ENCODE measurements at places on chromosomes 16 and 17.

DNA sequence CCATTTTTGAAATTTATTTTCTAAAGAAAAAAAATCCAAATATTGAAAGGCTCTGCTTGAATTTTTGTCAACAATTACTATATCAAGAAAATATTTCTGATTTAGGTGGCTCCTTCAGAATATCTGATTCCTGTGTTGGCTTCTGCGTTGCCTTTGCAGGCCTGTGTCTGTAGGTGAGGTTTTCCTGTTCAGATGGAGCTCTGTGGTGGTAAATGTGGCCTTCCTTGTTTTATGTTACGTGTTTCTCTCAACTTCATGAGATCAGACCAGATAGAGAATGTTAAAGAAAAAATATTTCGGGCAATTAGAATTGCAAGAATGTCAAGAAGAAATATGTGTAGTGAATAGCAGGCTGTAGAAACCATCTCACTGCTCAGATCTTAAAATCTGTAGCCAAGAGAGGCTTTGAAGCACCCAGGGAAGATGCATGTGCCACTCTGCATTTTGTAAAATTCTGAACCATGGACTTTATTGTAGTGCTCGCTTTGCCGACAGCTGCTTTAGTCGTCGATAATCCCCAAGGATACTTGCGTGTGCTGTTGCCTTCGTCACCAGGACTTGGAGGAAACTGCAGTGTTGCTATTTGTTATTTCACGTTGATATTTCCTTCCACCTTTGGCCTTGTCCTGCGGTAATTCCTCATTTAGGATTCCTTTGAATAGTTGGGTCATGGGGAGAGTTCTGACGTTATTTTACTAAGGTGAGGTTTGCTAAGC lies 69.9 kb downstream of the RPTOR start:
- DNase-seq = no peak

GRCh38 chr17:30975042-30975820 lies 4.4 kb downstream of the RNF135 start:
- no peak for DNase-seq

DNA sequence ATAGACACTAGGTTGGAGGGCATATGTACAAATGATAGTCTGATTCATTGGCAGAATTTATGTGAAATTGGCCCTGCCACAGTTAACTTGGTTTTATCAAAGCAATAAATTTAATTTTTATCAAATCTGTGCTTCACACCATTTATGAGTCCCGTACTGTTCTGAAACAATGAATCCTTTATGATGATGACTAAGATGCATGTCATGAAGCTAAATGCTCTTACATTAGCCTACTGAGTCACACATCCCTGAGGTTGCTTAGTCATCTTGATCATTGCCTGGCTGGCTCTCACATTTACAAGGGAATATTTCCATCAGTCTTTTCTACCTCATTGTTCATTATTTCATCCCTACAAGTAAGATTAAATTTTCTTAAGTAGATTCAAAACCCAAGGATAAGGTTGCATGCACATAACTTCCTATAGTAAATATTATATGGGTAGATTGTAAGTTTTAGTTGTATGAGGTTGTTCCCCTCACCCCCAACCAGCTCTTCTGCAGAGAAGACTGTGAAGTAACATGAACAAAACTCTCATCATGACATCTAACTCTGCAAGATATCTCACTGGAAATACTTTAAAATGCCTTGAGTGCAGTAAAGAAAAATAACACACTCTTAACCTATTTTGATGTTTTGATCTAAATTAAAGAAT lies 170.7 kb downstream of the CYB561 start:
- DNase-seq = no peak

- DNase-seq = no peak
Measured at GRCh38 chr16:85746460-85747215, 4.3 kb downstream of the C16orf74 start.

- DNase-seq = no peak
Measured at GRCh38 chr17:4839965-4840892, 7.1 kb downstream of the MINK1 start.

DNA sequence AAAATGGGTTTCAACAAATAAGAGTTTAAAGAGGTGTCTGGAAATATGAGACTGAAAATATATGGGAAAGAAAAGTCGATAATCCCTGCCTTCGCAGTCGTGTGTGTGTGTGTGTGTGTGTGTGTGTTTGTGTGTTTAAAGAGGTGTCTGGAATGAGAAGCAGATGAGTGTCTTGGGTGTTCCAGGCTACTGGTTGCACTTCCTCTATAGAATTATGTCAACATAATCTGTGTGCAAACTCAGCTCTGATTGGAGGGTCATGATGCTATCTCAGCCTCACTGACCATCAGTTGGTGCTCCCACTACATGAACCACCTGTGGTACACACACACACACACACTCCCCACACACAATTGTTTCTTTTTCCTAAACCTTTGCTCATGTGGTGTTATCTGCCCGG lies 347.3 kb downstream of the NPIPA8 start:
- no peak for DNase-seq

- DNase-seq = no peak
Measured at GRCh38 chr17:27244011-27244410, 49.9 kb upstream of the WSB1 start.

GRCh38 chr17:58333736-58334207 lies 5.2 kb upstream of the TSPOAP1 start:
- no peak for DNase-seq

DNA sequence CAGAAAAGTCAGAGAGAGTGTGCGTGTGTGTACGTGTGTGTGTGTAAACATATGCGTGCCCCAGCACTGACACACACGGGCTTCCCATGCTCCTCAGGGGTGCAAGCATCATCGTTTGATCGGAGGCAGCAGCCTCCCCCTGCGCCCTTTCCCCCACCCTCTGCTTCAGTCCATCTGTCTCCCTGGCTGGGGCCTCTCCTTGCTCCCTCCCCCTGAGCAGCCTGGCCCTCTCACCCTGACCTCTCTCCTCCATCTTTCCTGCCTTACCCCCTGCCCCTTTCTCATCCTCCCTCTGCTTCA lies 4.4 kb downstream of the STX1B start:
- DNase-seq = no peak

DNA sequence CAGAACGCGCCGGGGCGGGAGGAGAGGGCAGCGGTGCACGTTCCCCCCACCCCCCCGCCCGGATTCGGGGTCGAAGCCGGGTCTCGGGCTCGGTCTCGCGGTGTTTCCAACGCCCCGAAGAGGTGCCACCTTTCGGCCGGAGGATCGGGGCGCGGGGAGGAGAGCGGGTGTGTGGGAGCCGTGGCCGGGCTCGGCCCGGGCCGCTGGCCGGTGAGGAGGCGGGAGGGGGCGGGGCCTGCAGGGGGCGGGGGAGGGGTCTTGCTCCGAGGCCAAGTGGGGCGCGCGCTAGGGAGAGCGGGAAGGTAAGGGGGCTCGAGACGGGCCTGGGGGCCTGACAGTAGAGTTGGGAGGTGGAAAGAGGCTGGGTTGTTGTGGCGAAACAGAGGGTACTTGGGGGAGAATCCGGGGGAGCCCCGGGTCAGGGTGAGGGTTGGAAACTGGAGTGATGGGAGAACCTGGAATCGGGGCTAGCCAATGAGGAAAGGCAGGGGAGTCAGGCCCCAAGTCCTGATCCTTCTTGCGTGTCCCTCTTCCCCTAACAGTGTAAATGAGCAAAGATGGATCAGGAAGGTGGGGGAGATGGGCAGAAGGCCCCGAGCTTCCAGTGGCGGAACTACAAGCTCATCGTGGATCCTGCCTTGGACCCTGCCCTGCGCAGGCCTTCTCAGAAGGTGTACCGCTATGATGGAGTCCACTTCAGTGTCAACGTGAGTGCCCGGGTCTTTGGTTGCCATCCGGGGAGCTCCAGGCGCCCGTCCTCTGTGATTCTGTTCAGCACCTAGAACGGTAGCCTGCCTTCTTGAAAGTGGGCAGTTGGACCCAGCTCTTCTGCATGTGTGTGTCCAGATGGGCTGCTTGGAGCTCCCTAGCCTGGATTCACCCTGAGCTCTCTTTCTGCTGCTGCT lies 873 bp downstream of the SETD1A start:
- no peak for DNase-seq

DNA sequence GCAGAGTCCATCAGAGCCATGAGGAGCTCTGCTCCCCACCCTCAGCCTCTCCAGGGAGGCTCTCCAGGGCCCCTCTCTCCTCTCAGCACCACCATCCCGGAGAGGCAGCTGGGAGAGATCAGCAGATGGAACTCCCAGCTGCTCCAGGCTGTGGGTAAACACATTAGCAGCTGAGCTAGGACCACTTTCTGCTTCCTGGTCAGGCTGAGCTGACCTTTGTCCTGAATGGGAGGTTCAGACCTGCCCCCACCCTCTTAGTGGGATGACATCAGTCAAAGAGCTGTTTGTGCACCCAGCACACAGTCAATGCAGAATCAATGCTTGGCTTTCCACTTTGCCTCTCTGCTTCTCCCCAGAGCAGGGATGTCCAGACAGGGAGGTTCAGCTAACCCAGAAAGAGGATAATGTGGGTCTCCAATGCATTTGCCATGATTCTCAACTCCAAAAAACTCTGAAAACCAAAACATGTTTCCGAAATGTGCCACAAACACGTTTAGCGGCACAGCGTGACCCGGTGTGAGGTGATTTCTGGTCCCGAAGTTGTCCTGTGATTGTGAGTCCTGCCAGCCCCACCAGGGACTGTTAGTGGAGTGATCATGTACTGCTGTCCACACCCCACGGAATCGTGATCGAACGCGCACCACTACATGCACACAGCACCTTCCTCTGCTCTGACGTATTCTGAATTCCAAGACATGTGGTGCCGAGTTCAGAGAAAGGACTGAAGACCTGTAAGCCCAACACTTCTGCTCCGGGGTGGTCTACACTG lies 6.7 kb downstream of the GPR142 start:
- DNase-seq = no peak

DNA sequence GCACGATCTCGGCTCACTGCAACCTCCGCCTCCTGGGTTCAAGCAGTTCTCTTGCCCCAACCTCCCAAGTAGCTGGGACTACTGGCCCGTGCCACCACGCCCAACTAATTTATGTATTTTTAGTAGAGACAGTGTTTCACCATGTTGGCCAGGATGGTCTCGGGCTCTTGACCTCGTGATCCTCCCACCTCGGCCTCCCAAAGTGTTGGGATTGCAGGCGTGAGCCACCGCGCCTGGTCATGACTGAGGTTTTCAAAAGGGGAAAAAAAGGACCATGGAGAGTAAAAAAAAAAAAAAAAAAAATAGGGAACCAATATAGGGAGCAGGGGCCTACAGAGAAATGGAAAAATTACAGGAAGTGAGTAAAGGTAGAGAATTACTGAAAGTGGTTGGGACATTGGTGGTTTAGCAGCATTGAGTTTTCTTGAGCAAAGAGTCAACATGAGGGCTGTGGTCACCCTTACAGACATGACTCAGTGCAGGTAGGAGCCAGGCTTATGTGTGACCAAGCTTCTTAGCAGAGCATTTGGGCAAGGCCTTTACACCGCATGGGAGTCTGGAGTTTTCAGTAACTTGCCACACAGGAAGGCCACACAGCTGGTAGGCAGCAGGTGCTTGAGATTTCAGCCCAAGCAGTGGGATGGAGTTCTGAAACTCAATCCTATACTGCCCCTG lies 447.3 kb downstream of the HS3ST3B1 start:
- no peak for DNase-seq

DNA sequence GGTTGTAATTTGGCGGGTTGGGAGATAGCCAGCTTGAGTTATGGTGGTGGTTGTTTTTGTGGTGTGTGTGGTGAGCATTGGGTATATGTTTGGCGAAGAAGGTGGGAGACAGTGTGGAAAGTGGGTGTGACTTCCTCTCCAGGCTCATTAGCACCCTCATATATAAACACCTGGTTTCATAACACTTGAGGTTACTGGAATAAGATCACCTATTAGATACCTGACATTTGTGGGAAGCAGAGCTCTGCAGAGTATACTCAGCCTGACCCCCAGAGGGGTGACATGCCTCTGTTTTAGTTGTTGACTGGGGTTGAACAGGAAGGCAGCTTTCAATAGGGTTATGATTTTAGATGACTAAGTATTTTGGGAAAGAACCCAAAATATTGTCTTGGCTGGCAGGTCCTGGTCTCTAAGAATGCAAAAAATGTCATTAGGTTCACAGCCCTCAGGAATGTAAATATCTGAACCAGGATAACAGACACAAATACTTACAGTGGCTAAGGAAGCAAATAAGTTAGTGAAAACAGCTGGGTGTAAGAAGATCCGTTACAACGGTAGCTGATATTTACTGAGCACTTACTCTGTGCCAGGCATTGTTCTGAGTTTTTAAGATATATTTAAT lies 18.3 kb upstream of the EFCAB13 start:
- no peak for DNase-seq

DNA sequence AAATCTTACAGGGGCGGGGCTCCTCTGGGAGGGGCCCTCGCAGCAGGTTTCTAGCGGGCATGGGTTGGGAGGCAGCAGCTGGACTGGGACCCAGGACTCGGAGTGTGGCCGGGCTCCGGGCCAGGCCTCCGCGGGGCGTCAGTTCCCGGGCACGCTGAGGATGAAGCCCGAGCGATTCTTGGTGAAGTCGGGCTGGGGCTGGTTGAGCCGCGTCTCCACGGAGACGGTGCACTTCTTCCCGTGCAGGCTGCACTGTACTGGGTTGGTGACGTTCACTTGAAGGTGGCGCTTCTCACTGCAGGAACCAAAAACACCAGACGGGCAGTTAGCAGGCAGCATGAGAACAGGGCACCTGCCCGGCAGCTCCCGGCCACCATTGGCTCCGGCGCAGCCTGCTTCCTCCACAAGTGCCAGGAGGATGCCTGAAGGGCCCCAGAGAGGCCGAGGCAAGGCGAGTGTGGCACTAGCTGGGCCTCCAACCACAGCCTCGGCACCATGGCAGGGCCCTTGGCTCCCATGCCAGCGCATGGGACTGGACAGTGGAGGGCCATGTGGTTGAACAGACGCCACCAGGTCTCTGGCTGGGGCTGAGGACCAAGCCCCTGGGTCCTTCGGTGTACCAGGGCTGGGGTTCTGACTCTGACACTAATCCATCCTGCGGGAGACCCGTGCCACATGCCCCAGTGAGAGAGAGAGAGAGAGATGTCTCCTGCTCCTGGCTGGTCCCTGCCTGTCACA lies 8.0 kb downstream of the CDK5R1 start:
- DNase-seq = no peak

DNA sequence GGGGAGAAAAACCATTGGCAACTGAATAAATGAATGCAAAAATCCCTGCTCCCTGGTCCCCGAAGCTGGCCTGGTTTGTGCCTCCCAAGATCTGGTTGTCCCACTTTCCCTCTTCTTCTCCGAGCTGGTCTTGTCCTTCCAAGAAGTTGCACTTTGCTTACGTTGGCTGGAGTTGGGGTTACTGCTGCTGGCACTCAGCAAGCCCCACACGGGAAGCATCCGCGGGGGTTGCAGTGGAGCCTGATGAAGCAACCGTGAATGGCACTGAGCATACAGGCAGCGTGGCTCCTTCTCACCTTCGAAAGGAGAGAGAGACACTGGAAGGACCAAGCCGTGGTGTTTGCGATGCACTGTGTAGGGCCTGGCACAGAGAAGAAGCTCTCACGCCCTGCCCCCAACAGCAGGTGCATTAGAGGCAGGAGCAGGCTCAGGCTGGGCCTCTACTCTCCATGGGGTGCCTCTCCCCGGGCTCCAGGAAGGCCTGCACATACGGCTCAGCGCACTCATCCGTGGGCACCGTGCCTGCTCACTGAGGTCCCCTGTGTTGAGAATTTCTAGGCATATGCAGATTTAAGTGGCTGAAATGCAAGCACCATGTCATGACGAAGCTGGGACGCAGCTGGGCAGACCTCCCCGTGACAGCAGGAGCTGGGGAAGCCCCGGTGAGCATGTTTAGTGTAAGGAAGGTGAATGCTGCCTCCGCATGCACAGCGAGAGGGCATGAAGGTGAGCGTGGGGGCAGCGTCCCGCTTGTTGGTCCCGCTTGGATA lies 12.1 kb downstream of the CA5A start:
- DNase-seq = no peak

GRCh38 chr17:29061036-29061435 lies 18.1 kb downstream of the PIPOX start:
- no peak for DNase-seq

Data from ascending aorta (tissue), 2 donors.